Adrenal gland (tissue), 19 donors: ENCODE measurements at places on chromosomes 7 and 10.

GRCh38 chr10:33799281-33799943 is 464.9 kb upstream of the NRP1 start:
- no peak for DNase-seq

DNA sequence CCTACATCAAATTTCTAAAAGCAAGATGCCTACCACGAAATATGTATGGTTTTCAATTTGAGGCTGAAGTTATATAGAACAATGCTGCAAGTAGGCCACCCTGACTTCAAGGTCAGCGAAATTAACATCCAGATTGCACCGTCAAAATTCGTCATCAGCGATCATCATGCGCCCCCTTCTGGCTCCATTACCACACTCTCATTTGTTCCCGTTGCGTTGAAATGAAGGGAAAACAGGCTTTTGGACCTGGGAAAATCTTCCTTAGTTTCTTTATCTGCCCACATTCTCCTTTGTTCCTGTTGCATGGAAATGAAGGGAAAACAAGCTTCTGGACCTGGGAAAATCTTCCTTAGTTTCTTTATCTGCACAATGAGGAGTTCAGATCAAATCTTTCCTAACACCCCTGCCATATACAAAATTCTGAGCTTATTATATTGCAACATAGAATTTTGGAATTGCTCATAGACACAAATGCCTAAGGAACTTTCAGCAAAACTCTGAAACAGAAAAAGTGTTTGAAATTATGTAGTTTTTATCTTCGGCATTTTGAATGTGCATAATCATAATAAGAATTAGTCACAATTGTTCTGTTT is 98.2 kb upstream of the PRKCQ start:
- peak; percentile 47 for DNase-seq

GRCh38 chr10:95388539-95388938 is 97.7 kb upstream of the PDLIM1 start:
- DNase-seq = peak; percentile 38

- DNase-seq = no peak
Observed at GRCh38 chr7:157713591-157713990, 376.8 kb downstream of the DNAJB6 start.

GRCh38 chr7:155093596-155093995 is 23.5 kb downstream of the HTR5A start:
- no peak for DNase-seq

DNA sequence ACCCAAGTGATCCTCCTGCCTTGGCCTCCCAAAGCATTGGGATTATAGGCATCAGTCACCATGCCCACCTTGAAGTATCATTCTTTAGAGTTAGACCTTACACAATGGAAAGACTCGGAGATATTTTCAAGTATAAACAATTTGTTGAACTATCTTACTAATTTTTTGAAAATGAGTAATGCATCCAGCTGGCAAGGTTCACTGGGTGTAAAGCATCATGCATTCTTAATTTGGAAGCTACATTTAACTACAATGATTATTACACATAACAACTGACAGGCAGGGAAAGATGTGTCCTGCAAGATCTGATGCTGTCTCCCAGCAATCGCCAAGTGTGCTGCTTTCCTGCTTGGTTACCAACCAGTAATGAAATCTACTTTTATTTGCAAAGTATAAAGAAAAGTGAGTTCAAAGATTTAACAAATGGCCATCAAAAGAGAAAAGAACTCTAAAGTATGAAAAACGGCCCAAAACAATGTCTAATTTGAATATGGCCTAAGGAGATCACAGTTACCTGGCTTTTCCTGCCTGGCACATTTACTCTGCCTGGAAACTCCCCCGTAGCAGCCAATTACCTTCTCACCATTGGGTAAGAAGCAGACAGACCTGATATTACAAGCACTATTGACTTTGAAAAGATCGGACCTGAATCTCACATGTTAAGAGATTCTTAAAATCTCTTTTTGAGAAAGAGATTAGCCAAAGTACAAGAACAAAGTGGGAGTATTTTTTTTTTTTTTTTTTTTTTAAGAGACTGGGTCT is 59.3 kb upstream of the NMT2 start:
- no peak for DNase-seq

DNA sequence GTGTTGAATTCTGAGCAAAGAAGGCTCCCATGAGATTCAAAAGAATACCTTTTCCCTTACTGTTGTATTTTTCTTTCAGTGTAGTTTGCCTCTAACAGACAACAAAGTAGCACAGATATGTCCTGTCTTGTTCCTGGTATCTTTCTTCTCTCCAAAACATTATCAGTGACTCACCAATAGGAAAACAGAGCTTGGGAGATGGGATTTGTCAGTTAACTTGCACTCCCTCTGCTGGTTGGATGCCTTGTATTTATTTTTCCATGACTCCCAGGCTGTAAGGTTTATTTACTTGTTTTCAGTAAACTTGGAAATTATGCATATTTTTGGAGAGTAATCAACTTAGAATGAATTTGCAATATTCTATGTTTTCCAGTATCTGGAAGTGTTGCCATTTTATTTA is 129.7 kb downstream of the SAMD9 start:
- peak; percentile 34 for DNase-seq

- DNase-seq = no peak
Observed at GRCh38 chr10:759898-760477, 70.5 kb upstream of the DIP2C start.

DNA sequence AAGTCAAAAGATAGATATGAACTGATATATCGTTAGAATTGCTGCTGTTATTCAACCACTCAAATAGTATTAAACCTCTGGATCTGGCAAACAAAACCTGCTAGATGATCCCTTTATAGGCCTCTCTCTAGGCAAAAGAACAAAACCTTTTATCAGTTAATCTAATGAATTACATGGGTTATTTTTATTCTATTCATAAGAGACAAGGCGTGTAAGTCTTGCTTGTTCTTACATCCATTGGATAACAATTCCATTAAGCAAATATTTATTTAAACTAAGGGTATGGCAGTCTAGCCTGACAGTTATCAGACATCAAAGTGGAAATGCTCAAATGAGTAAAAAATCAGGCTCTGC is 16.6 kb upstream of the ADRB1 start:
- no peak for DNase-seq

GRCh38 chr7:414681-415560 is 104.7 kb downstream of the PDGFA start:
- no peak for DNase-seq

DNA sequence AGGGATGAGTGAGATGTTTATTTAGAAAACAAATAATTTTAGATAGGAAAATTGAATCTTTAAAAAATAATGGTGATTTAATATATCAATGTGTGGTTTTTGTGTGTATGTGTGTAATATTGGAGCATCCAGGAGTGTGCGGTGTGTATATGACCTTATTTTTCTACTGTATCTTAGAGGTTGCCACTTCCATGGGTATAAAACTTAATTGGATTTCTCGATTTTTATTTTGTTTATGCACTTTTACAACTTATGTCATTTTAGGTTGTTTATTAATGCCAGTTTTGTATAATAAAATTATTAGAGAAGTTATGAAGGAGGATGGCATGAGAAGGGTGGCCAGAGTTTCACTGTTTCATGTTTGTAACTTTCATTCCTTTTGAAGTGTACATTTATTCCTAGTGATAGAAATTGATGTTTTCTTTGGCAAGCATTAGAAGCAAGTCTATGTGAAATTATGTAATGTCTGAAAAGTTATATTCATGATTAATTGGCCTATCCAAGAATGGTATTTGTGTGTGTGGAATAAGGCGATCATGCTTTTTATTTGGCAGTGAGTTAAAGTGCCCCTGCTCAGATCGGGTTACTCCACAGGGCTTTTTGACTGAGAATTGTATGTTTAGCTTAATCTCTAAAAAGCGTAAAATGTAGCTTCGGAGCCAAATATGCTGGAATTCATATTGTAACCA is 110.3 kb downstream of the KAT6B start:
- DNase-seq = no peak

DNA sequence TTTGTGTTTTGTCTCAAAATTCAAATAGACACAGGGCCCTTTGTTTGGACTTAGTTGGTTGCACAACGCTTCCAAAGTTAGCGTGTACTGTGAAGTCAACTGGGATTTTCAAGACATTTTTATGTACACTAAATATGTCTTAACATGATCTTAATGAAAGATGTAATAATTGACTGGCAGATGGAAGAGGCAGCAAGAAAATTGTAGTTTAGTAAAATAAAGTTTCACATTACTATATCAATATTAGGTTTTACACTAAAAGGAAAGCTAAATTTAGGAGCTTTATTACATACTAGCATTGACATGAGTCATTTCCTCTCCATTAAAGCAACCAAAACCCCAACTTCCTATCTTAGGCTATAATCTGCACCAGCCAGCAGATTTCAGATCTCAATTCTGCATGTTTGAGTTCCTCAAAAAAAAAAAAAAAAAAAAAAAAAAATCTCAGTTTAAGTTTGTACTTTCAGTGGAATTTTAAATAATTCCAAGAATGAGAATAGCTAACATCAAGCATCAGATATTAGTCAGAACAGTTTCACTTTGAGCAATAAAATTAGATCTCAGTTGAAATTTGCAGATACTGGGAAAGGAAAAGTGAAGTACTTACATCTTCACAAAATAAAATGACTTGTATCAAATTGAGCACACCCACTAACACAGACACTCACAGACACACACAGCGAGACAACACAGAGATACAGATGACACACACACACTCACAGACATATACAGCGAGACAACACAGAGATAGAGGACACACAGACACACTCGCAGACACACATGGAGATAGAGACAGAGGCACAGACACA is 346.6 kb upstream of the KLF6 start:
- DNase-seq = no peak

DNA sequence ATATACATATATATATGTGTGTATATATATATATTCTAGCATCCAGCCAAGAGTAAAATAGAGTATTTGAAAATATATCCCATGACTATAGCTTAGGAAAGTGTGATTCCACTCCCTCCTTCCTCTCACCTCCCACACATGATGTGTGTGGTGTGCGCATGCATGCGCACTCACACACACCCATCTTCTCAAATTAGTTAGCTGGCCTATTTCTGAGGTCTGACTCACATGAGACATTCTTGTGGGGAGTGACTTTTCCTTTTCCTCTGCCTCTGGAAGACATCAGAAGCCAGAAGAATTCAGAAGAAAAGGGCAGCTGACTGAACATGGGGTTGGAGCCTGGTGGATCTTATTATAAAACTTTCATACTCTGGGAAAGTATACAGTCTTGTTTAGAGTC is 793.5 kb upstream of the ZNF722 start:
- DNase-seq = no peak

- peak; percentile 70 for DNase-seq
Observed at GRCh38 chr7:95246831-95247370, 77.4 kb downstream of the PON1 start.

DNA sequence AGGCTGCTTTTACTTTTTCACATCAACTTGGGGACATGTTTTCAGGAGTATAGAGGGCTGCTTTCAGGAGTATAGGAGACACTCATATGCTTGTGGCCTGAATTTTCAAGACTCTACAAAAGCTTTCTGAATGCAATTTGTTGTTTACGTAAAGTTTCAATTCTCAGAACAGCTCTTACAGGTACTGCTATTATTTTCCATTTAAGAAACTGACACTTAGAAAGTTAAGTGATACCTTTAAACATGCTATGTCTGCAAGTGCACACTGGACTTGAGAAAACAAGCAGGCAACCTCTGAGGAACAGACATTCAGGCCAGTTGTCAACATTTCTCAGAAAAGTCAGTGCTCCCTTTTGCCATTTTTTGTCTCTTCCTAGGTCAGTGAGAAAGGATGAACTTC is 70.0 kb upstream of the PHYHIPL start:
- DNase-seq = no peak

GRCh38 chr7:45203459-45203858 is 45.9 kb downstream of the RAMP3 start:
- no peak for DNase-seq

- DNase-seq = no peak
Observed at GRCh38 chr7:111012149-111012548, 78.8 kb upstream of the LRRN3 start.

- no peak for DNase-seq
Observed at GRCh38 chr10:131961047-131961776, 20.5 kb downstream of the BNIP3 start.

DNA sequence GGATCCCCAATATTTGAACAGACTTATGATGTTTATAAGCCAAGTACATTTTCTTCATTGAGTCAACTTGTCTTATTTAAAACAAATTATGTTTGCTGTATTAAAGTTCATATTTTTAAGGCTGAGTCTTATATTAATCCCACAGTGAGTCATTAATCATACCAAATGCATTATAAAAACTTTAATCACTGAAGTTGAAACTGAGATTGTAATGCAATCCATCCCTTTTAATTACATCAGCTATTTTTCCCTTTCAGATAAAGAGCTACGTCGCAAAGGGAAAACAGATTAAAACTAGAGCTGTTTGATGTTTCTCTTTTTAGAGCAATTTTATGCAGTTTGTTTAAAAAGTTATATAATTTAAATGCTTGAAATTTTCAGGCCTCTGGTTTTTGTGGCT is 183.0 kb downstream of the ARID5B start:
- no peak for DNase-seq

DNA sequence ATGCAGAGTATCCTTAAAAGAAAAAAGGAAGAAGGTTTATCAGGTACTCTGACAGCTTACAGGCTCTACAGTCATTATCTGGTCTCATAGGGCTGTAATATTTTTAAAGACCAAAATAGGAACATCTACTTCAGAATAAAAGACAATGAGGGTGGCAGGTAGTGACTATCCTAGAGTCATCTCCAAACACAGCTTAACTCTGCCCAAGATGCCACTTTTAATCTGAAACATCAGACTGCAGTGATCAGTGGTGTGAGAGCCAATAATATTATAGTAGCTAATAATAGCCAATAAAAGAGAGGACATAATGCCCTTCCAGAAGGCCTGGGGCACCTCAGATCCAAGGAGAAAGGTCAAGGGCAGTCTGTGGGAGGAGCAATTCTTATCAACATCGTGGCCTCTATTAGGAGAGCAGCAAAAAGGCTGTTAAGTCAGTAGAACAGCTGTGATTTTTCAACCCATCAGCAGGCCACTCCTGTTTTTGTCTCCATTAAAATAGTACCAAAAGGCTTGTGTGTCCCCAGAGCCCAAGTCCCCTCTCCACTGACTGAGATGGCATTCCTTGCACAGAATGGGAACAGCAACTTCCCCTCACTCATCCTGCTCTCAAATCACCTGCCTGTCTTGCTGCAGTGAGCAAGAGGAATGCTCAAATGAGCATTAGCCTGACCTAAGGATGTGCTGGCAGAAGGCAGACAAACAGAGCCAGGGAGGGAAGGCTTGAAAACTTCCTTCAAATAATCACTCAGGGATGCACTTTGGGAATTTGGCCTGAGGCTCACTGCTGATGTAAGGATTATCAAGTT is 20.7 kb upstream of the SPOCK2 start:
- DNase-seq = no peak
